ENCODE measurements at places on chromosomes 1 and 21.

GRCh38 chr1:220696863-220697231, 6.7 kb downstream of the C1orf115 start:
- H3K27ac ChIP-seq = no peak overlapping the region
- H3K4me1 ChIP-seq = no peaks in the 10 kb centered on the region
- no peaks in the 10 kb centered on the region for H3K27me3 ChIP-seq
- peaks cover 4% of the 10 kb centered on the region for H3K36me3 ChIP-seq

DNA sequence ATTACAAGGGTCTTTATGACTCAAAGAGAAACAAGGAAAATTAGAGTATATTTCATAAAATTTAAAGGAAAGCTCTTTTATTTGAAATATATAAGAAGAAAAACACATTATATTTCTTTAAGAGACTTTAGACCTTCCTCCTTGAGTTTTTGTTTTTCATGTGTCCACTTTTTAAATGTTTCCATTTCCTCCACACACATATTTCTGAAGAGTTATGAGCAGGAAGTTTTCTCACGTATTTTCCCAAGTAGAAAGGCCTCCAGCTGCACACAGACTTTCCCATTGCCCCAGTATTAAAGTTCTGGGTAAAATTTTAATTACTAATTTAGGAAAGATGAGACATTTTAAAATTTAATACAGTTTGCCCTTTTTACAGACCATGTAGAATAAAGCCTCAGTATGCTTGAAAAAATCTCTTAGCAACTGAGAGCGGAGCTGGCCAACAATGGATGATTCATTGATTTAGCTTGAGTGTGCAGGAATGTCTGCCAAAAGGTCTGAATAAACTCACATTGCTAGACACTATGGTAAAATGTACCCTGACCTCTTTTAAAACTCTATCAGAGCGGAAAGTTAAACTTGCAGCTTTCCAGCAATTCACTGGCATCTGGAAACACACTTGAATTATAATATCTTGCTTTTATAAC, 57.9 kb downstream of the DDAH1 start:
- H3K4me3 ChIP-seq = no peak overlapping the region
- H3K27me3 ChIP-seq = no peaks in the 10 kb centered on the region
- no peak for DNase-seq
- no peaks in the 10 kb centered on the region for H3K36me3 ChIP-seq
- H3K4me1 ChIP-seq = peaks cover 7% of the 10 kb centered on the region

- no peaks in the 10 kb centered on the region for H3K36me3 ChIP-seq
- H3K27ac ChIP-seq = no peak overlapping the region
- DNase-seq = no peak
- no peaks in the 10 kb centered on the region for H3K27me3 ChIP-seq
Observed at GRCh38 chr1:17286646-17287045, 21.4 kb upstream of the PADI4 start.

DNA sequence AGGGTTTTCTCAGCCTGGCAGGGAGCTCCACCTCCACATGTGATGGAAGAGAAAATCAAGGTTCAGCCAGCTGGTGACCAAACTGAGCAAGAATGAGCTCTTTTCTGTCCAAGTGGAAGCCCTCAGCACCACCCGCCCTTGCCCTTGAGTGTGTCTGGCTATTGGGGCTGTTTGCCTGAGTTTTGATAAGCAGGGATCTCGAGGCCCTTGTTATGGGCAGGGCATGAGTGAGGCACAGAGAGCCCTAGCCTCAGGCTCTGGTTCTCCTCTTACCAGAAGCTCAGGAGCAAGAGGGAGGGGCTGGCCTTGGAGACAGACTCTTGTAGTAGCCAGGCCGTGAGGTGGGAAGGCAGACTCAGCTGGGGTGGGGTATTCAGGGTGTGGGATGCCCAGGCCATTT, 37.5 kb upstream of the ARF1 start:
- no peak overlapping the region for H3K4me3 ChIP-seq
- H3K36me3 ChIP-seq = no peaks in the 10 kb centered on the region
- H3K27me3 ChIP-seq = no peaks in the 10 kb centered on the region
- DNase-seq = no peak
- no peaks in the 10 kb centered on the region for H3K4me1 ChIP-seq
- no peak overlapping the region for H3K27ac ChIP-seq

GRCh38 chr1:163308811-163309210, 12.9 kb upstream of the NUF2 start:
- no peak overlapping the region for H3K4me3 ChIP-seq
- H3K27ac ChIP-seq = no peak overlapping the region
- no peaks in the 10 kb centered on the region for H3K36me3 ChIP-seq
- H3K4me1 ChIP-seq = peaks cover 2% of the 10 kb centered on the region
- H3K27me3 ChIP-seq = no peaks in the 10 kb centered on the region

DNA sequence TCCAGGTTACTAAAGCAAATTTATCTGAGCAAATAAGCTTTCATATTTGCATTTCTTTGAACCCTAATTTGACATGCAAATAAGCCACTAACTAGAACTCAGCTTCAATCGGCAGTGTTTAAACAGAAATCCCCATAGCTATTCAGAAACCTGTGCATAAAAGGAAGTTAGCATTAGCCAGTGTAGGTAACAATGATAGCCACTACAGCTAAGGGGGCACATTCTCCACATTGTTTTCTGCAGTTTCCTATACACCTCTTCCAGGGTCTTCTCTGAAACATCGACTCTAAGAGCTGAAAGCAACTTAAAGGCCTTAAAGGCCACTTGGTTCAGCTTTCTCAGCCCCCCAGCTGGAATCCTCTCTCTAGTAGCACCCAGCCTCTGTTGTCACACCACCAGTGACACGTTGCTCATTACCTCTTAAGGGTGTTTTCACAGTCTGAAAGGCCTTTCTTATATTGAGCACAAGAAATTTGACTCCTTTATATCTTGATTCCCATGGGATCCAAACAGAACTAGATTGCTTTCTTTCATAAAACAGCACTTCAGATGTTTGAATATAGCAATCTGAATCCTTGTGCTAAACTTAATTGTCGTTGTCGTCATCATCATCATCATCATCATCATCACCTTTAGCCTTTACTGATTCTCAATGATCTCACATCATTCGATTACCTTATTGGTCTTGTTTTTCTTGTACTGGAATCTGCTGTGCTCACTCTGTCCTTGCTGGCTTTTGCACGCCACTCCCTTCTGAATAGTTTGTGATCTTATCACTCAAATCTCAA, 93.9 kb upstream of the DAB1 start:
- no peaks in the 10 kb centered on the region for H3K4me1 ChIP-seq
- DNase-seq = no peak
- no peaks in the 10 kb centered on the region for H3K27me3 ChIP-seq
- no peak overlapping the region for H3K4me3 ChIP-seq
- no peak overlapping the region for H3K27ac ChIP-seq
- no peaks in the 10 kb centered on the region for H3K36me3 ChIP-seq

GRCh38 chr1:2594001-2594640, 7.5 kb downstream of the PRXL2B start:
- no peak for DNase-seq
- H3K27ac ChIP-seq = no peak overlapping the region
- no peaks in the 10 kb centered on the region for H3K4me1 ChIP-seq
- H3K27me3 ChIP-seq = no peaks in the 10 kb centered on the region
- no peaks in the 10 kb centered on the region for H3K36me3 ChIP-seq

- no peak overlapping the region for H3K4me3 ChIP-seq
- H3K4me1 ChIP-seq = no peaks in the 10 kb centered on the region
- H3K27me3 ChIP-seq = no peaks in the 10 kb centered on the region
- H3K36me3 ChIP-seq = no peaks in the 10 kb centered on the region
Observed at GRCh38 chr1:64231153-64231552, 27.7 kb downstream of the UBE2U start.

GRCh38 chr1:235640580-235640979, 9.0 kb downstream of the GNG4 start:
- no peak overlapping the region for H3K27ac ChIP-seq
- H3K27me3 ChIP-seq = no peaks in the 10 kb centered on the region
- H3K36me3 ChIP-seq = no peaks in the 10 kb centered on the region
- H3K4me1 ChIP-seq = no peaks in the 10 kb centered on the region
- DNase-seq = peak; percentile 50

DNA sequence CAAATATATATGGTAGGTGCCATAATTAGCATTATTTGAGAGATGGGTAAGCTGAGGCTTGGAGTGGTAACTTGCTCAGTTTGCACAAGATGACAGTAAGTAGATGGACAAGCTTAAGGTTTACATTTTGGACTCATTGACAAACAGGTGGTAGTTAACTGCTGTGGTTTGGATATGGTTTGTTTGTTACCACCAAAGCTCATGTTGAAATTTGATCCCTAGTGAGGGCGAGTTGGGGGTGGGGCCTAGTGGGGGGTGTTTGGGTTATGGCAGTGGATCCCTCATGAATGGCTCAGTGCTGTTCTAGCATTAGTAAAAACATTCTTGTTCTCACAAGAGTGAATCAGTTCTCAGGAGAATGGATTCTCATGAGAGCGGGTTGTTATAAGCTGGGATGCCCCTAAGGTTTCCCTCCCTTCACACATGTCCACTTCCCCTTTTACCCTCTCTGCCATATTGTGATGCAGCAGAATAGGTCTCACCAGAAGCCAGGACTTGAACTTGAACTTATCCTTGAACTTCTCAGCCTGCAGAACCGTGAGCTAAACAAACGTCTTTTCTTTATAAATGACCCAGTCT, 6.6 kb upstream of the PRRX1 start:
- H3K36me3 ChIP-seq = no peaks in the 10 kb centered on the region
- H3K27ac ChIP-seq = no peak overlapping the region
- no peaks in the 10 kb centered on the region for H3K27me3 ChIP-seq
- H3K4me1 ChIP-seq = no peaks in the 10 kb centered on the region

DNA sequence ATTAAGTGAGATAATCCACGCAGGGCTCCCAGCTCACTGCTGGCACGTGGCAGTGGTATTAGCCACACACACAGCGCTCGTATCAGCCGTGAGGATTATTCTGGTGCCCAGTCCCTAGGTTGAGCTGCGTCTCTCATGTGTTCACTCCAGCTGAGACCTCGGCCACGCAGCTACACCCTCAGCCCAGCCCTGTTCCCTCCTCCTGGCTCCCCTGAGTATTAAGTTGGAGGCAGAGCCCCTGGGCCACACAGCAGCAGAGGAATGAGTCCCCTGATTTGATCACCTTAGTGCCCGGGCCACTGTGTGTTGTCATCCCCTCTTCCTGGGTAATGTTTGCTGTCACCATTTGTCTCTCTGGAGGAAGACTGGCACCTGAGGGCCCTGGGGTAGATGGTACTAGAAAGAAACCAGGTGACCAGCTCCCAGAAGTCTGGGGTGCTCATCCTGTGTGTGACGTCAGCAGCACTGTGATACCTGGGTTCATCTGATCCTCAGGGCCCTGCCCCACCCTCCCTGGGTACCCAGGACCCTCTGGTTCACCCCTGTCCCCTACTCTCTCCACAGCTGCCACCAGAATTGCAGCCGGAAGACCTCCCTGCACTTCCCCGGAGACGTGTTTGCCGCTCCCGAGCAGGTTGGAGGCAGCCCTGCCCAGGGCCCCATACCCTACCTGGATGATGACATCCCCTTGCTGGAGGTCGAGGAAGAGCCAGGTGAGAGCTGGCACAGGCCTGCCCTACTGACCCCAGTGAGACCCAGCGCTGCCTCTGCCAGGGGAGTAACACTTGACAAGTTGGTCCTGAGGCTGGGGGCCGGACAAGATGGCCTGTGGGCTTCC, 40.1 kb downstream of the DISP3 start:
- no peaks in the 10 kb centered on the region for H3K4me1 ChIP-seq
- peak; percentile 53 for DNase-seq
- H3K27me3 ChIP-seq = no peaks in the 10 kb centered on the region

DNA sequence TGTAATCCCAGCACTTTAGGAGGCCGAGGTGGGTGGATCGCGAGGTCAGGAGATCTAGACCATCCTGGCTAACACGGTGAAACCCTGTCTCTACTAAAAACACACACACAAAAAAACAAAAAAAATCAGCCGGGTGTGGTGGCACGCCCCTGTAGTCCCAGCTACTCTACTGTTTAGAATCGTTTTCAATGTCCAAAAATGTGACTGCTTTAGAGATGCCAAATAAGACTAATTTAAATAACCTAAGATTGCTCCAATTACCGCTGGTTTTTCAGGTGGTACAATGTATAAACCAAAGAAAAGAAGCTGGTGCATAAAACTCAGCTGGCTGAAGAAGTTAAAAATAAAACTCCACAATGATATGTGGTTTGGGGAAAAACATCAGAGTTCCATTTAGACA, 132.0 kb downstream of the RERE start:
- H3K27me3 ChIP-seq = no peaks in the 10 kb centered on the region
- no peaks in the 10 kb centered on the region for H3K4me1 ChIP-seq
- H3K4me3 ChIP-seq = no peak overlapping the region
- H3K36me3 ChIP-seq = no peaks in the 10 kb centered on the region
- DNase-seq = no peak

DNA sequence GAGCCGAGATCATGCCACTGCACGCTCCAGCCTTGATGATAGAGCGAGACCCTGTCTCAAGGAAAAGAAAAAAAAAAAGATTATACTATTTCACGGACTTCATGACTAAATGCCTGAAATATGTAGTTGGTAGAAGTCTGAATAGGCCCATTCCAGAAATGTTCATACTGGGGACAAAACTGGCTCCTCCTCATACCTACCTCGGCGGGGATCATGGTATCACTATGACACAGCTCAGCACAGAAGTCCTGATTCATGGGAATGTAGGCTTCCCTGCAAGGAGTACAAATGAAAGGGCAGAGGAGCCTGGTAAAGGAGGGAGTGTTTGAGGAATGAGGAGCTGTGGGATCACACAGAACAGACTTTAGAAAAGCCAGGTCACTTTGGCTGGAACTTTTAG, 5.0 kb downstream of the SPATA46 start:
- no peaks in the 10 kb centered on the region for H3K27me3 ChIP-seq
- H3K4me3 ChIP-seq = no peak overlapping the region
- H3K4me1 ChIP-seq = no peaks in the 10 kb centered on the region
- peaks cover 13% of the 10 kb centered on the region for H3K36me3 ChIP-seq
- DNase-seq = no peak

DNA sequence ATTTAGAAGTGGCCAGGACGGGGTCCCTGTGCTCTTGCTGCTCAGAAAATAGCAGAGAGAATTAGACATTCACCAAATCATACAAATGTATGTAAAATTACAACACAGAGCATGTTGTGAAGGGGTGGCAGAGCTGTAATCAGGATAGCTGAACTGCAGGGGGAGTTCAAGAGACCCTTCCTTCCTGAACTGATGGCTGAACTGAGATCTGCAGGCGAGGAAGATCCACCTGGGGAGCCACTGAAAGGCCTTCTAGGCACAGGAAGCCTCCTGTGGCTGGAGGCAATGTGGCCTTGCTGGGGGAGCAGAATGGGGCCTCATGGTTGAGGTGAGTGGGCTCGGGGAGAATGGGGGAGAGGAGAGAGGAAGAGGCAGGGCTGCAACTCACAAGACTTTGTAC, 216.5 kb downstream of the PRDM2 start:
- no peak overlapping the region for H3K27ac ChIP-seq
- H3K36me3 ChIP-seq = no peaks in the 10 kb centered on the region
- H3K4me3 ChIP-seq = no peak overlapping the region

DNA sequence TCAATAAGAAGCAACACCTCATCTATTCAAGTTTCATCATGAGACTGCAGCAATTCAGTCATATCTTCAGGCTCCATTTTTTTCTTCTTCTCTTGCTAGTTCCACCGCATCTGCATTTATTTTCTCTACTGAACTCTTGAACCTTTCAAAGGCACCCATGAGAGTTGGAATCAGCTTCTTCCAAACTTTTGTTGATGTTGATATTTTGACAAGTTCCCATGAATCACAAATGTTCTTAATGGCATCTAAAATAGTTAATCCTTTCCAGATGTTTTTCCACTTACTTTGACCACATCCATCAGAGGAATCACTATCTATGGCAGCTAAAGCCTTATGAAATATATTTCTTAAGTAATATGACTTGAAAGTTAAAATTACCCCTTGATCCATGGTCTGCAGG, 434.3 kb downstream of the GPATCH2 start:
- no peaks in the 10 kb centered on the region for H3K4me1 ChIP-seq
- H3K4me3 ChIP-seq = no peak overlapping the region
- DNase-seq = no peak
- H3K36me3 ChIP-seq = no peaks in the 10 kb centered on the region

GRCh38 chr1:100219883-100220282, 29.8 kb downstream of the DBT start:
- no peaks in the 10 kb centered on the region for H3K27me3 ChIP-seq
- no peak overlapping the region for H3K4me3 ChIP-seq
- no peak overlapping the region for H3K27ac ChIP-seq
- no peaks in the 10 kb centered on the region for H3K4me1 ChIP-seq
- peaks cover 18% of the 10 kb centered on the region for H3K36me3 ChIP-seq
